ENCODE measurements at places on chromosomes 13 and 19.

DNA sequence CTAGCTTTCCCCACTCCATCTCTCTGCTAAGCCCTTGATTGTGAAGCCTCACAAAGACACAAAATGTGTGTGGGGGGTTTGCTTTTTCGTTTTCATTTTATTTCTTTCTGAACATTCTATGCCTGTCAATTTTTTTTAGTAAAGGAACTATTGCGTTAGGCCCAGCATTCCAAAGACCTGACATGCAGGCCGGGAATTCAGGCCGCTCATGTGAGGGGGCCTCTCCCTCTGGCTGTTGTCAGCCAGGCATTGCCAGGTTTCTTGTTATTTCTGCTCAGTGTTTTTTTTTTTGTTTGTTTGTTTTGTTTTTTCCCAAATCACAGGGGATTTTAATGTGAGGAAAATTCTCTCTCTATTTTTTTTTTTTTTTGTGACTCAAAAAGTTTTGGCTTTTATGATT lies 10.3 kb upstream of the MEDAG start:
- no peak for DNase-seq

DNA sequence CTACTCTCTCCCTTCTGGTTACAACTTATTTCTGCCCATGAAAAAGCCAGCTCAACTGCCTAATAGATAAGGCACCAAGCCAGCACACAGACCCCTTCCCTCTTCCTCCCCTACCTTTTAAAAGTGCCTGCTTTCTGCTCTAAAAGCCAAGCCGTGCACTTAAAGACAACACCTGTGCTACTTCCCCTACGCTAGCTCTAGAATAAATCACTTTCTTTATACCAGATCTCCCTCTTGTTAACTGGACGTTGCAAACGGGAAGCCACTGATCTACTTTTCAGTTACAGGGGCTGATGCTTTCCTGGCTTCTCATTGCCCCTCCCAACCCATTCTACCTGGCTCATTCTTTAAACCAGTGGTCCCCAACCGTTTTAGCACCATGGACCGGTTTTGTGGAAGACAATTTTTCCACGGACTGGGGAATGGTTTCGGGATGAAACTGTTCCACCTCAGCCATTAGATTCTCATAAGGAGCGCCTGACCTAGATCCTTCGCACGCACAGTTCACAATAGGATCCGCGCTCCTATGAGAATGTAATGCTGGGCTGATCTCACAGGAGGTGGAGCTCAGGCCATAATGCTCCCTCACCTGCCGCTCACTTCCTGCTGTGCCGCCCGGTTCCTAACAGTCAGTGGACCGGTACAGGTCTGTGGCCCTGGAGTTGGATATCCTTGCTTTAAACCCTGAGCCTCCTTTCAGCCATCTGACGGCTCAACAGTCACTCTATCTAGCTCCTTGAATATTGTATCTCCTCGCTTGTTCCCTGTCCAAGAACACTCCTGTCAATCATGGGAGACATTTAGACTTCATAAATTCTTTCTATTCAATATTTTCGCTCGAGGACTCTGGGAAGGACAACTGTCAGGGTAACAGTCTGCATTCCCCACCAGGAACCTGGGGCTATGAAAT lies 841 bp upstream of the ZNF223 start:
- peak; percentile 9 for DNase-seq

DNA sequence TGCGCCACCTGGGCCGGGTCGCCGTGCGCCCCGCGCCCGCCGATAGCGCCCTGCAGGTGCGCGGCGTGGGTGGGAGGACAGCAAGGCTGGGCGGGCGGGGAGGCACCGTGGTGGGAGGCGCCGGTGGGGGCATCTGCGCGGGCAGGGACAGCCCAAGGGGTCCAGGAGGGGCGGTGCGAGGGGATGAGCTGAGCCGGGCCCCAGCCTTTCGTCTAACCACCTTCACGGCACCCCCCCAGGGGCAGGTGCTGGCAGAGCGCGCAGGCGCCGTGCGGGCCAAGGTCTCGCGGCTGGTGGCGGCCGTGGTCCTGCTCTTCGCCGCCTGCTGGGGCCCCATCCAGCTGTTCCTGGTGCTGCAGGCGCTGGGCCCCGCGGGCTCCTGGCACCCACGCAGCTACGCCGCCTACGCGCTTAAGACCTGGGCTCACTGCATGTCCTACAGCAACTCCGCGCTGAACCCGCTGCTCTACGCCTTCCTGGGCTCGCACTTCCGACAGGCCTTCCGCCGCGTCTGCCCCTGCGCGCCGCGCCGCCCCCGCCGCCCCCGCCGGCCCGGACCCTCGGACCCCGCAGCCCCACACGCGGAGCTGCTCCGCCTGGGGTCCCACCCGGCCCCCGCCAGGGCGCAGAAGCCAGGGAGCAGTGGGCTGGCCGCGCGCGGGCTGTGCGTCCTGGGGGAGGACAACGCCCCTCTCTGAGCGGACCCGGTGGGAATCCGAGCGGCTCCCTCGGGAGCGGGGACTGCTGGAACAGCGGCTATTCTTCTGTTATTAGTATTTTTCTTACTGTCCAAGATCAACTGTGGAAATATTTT lies 3.1 kb downstream of the KISS1R start:
- peak; percentile 66 for DNase-seq

- DNase-seq = no peak
Measured at GRCh38 chr13:47277774-47278173, 380.9 kb upstream of the HTR2A start.

DNA sequence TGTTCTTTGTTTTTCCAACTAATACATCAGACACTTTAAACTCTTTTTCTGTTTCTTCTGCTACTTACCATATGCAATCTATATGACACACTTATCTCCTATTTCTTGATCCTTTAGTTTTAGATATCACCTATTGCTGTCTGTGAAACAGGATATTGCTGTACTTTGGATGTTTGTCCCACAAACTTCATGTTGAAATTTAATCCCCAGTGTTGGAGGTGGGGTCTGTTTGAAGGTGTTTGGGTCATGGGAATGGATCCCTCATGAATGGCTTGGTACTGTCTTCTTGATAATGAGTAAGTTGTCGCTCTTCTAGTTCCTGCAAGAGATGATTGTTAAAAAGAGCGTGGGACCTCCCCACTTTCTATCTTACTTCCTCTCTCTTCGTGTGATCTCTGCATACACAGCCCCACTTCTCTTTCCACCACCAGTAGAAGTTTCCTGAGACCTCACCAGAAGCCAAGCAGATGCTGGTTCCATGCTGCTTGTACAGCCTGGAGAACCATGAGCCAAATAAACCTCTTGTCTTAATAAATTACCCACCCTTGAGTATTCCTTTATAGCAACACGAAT lies 244.2 kb downstream of the NHLRC3 start:
- DNase-seq = no peak

GRCh38 chr13:111370570-111371535 lies 50.4 kb downstream of the TEX29 start:
- DNase-seq = no peak

GRCh38 chr19:51724543-51724942 lies 752 bp upstream of the HAS1 start:
- no peak for DNase-seq

GRCh38 chr13:37481011-37481884 lies 117.3 kb downstream of the POSTN start:
- no peak for DNase-seq
